Activated CD8-positive, alpha-beta memory T cell treated with anti-CD3 and anti-CD28 coated beads for 4 hours (primary cell): ENCODE measurements at places on chromosomes 5 and 9.

- no peak for DNase-seq
These were observed 11.2 kb downstream of the KLHL9 start for GRCh38 chr9:21324047-21324446.

DNA sequence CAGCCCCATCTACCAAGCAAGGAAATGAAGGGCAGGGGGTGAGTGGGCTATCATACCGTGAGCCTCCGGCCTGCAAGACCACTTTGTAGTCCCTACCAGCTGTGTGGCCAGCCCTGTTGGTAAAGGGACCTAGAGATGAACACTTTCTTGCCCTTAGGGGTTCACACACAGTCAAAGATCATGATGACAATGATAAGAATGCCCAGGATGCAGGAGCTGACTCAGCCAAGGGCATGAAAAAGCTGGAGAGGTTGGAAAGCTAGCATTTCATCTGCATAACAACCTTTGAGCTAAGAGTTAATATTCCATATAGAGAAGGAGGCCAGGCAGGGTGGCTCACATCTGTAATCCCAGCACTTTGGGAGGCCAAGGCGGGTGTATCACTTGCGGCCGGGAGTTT, 19.2 kb upstream of the FGFR4 start:
- no peak for DNase-seq

DNA sequence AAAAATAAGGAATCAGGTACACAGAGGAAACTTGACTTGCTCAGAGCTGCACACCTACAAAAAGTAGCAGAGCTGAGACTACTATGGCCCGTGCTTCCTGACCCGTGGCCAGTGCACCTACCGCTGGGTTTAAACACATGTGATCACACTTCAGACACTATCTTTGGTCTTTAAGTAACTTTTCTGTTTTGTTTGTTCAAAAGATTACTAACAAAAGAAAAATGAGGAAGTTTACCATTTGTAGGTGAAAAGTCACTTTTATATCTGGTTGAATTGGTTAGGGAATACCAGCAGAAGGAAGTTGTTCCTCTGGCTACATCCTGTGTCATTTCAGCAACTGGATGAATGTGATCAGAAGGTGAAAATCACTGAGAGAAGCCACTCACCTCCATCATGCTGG, 6.5 kb upstream of the SYK start:
- DNase-seq = no peak

DNA sequence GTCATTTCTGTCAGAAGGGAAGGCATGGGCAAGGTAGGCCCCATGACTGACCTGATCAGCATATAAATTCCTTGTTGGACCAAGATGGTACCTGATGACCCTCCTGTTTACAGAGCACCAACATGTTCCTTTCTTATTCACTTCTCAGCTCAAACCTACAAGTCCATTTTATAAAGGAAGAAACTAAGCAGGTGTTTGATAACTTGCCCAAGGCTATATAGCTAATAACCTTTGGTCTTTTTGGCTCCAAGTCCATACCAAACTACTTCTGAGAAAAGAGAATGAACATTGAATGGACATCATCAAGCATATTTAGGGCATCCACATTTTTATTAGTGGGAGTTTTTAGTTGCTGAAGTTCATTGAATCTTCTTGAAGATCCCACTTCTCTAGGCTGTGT, 125.2 kb downstream of the GALNT10 start:
- no peak for DNase-seq

DNA sequence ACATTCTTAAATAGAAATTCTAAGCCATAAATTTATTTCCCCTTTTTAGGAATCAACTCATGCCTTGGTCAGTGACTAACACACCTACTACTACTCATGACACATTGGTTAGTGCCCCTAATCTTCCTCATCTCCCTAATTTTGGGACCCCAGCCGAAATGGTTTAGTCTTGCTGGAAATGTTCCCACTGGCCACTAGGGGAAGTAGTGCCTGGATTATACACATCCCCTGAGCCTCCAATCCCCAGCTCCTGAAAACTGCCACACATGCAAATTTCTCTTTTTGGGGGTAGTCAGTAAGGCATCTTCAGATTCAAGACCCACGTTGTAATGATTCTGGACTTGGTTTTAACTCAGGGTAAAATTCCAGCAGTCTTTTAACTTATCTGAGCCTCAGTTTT, 79.8 kb downstream of the HSD17B3 start:
- DNase-seq = no peak

DNA sequence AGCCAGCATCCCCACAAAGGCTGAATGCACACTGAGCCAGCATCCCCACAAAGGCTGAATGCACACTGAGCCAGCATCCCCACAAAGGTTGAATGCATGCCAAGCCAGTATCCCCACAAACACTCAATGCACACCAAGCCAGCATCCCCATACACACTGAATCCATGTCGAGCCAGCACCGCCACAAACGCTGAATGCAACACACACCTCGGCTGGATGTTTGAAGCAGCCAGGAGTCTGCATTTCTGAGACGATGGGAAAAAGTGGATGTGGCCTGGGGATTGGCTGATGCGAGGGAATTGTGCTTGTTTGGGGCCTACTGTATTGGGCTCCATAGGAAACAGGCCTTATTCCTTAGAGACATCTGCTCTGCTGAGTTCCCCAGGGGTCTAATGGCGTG, 30.9 kb upstream of the CEP72 start:
- no peak for DNase-seq

GRCh38 chr5:10530601-10531320, 33.1 kb upstream of the ANKRD33B start:
- DNase-seq = no peak

DNA sequence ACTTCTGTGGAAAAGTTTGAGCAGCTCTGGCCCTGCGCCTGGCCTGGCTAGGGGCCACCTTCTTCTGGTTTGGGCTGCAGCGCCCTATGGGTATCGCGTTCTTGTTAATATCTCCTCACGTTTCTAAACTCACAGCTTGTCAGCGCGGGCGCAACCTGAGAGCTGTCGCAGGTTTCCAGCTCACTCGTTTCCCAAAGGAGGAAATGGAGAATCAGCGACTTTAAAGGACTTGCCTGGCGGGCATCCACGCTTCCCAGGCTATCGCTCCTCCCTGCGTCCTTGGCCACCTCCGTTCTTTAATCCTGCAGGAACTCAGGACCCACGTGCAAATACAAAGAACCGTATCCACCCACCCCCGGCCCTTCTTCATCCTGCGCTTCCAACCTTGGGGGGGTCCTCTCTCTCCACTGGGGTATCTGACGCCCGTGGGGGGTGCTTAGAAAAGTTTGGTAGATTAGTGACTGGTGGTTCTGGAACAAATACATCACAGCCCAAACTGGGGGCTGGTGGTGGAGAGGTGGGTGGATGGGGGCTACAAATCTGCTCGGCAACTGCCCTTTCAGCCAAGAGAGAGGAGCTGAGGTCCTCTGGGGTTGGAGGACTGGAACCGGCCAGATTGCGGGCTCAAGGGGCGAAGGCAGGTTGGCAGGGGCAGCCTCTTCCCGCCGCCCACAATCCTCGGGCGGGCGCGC, 578 bp upstream of the PSAT1 start:
- DNase-seq = no peak

- DNase-seq = no peak
These were observed 202.3 kb upstream of the SGCD start for GRCh38 chr5:156124708-156125107.

GRCh38 chr5:135993880-135994636, 34.7 kb upstream of the TGFBI start:
- DNase-seq = no peak

GRCh38 chr9:28389411-28389810, 816.1 kb upstream of the C9orf72 start:
- DNase-seq = no peak

GRCh38 chr9:15867334-15867733, 314.5 kb downstream of the CCDC171 start:
- DNase-seq = no peak
